ENCODE measurements at places on chromosomes 2 and 18. TPM values are rescaled to one million over a fixed set of nuclear protein-coding genes. Genes with fewer than 3 reads are reported as not detected.

The LOXHD1 gene
- total RNA-seq = not detected

The HTR2B gene
- total RNA-seq = not detected

The STPG4 gene
- total RNA-seq = 0.07 TPM

The SERPINB7 gene
- total RNA-seq = 116 TPM

The LDLRAD4 gene
- not detected for total RNA-seq

The EVX2 gene
- not detected for total RNA-seq

The HSPE1 gene
- 85.1 TPM for total RNA-seq

The FAM161A gene
- total RNA-seq = 1.0 TPM

The DSG1 gene
- total RNA-seq = 4.4 TPM

The OTX1 gene
- total RNA-seq = 2.7 TPM

The DIPK1C gene
- not detected for total RNA-seq

The ATOH8 gene
- total RNA-seq = not detected

The RAB3GAP1 gene
- 144 TPM for total RNA-seq

The XDH gene
- total RNA-seq = 16.9 TPM

The MEP1B gene
- under 0.01 TPM for total RNA-seq

The MBP gene
- 54.7 TPM for total RNA-seq

The STEAP3 gene
- total RNA-seq = 68.3 TPM

The C18orf32 gene
- 29.0 TPM for total RNA-seq

The ARL5A gene
- 87.6 TPM for total RNA-seq

The SP9 gene
- not detected for total RNA-seq

The THSD7B gene
- under 0.01 TPM for total RNA-seq

The RSAD2 gene
- 1.1 TPM for total RNA-seq

The MFSD2B gene
- not detected for total RNA-seq

The OR6B2 gene
- not detected for total RNA-seq

The SERPINB4 gene
- total RNA-seq = 63.5 TPM

The CENPA gene
- total RNA-seq = 0.07 TPM

The MFSD6 gene
- total RNA-seq = 55.0 TPM

The CYS1 gene
- 0.43 TPM for total RNA-seq

The MBOAT2 gene
- 75.2 TPM for total RNA-seq

The TUBB8B gene
- under 0.01 TPM for total RNA-seq

The AQP12A gene
- not detected for total RNA-seq

The ALPG gene
- not detected for total RNA-seq

The STK11IP gene
- total RNA-seq = 14.2 TPM

The FAM110C gene
- 16.2 TPM for total RNA-seq

The GPR45 gene
- not detected for total RNA-seq

The FLACC1 gene
- total RNA-seq = 0.34 TPM

The RNF125 gene
- 1.7 TPM for total RNA-seq

The GRP gene
- not detected for total RNA-seq

The LRRTM4 gene
- not detected for total RNA-seq

The ANKRD30BL gene
- not detected for total RNA-seq

The ALS2 gene
- 35.2 TPM for total RNA-seq

The CCNT2 gene
- total RNA-seq = 27.3 TPM

The UPP2 gene
- total RNA-seq = not detected

The DRC1 gene
- 0.21 TPM for total RNA-seq

The PCGF1 gene
- total RNA-seq = 39.0 TPM

The CCDC88A gene
- total RNA-seq = 23.5 TPM

The ERMN gene
- not detected for total RNA-seq

The GPR75 gene
- 2.6 TPM for total RNA-seq

The MMADHC gene
- total RNA-seq = 222 TPM

The GRHL1 gene
- total RNA-seq = 32.5 TPM

The HRH4 gene
- 0.21 TPM for total RNA-seq

The MDH1B gene
- 0.28 TPM for total RNA-seq

The SLC11A1 gene
- 0.34 TPM for total RNA-seq

The CHPF gene
- 201 TPM for total RNA-seq

The CAPN14 gene
- total RNA-seq = 1.4 TPM

The PDE11A gene
- total RNA-seq = not detected
